Stimulated activated CD4-positive, alpha-beta T cell treated with anti-CD3 and anti-CD28 coated beads, Interleukin-15, amount 100 ng/mL, for 1 hour (primary cell): ENCODE measurements at places on chromosomes 2 and 18.

- no peak for DNase-seq
Observed at GRCh38 chr2:95695613-95696012, 103.8 kb downstream of the TRIM43 start.

GRCh38 chr18:55287149-55287806 is 300.7 kb downstream of the TCF4 start:
- no peak for DNase-seq

GRCh38 chr18:46622999-46623398 is 34.0 kb downstream of the LOXHD1 start:
- DNase-seq: no peak

DNA sequence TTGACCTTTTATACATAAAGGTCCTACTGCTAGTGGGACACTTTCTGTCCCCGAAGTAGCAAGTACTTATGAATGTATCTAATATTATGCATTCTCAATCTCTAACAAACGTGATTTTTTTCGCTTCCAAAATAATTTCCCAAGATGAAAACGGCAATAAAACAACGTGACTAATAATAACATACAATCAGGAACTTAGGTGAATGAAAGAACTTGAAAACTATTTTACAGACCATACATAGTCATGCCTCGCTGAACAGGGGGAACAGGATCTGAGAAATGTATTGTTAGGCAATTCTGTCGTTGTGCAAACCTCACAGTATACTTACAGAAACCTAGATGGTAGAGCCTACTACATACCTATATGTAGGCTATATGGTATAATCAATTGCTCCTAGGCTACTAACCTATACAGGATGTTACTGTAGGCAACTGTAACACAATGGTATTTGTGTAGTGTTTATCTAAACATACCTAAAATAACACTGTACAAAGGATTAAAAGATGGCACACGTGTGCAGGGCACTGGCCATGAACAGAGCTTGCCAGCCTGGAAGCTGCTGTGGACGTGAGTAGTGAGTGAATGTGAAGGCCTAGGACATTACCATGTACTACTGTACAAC is 2.5 kb downstream of the RTN4 start:
- DNase-seq: no peak

DNA sequence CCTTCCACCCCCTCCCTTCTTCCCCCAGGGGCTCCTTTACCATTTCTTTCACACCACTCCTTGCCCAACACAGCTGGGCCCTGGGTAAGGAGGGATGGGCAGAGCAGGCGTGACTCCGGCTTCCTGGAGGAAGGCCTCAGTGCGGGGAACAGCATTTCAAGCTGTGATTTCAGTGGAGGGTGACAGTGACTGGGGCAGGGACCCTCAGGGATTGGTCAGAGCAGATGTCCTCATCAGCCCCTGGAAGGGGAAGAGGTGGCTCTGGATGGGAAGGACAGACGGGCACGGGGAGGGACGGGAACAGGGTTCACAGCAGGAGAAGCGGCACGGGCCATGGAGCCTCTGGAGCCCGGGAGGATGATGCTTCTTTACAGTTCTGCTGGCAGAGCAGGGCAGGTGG is 130.8 kb upstream of the TWIST2 start:
- DNase-seq: no peak

GRCh38 chr18:43077510-43078308 is 37.8 kb downstream of the RIT2 start:
- DNase-seq: no peak

GRCh38 chr2:113240150-113240914 is 38.4 kb downstream of the PAX8 start:
- no peak for DNase-seq

- no peak for DNase-seq
Observed at GRCh38 chr2:11722292-11723060, 24.0 kb upstream of the LPIN1 start.

GRCh38 chr18:63980027-63980426 is 10.1 kb downstream of the SERPINB8 start:
- no peak for DNase-seq

GRCh38 chr2:147663153-147663961 is 181.5 kb upstream of the ACVR2A start:
- no peak for DNase-seq

- no peak for DNase-seq
Observed at GRCh38 chr2:128640845-128641360, 322.2 kb upstream of the HS6ST1 start.
